ENCODE measurements at places on chromosomes 5 and 9.

- DNase-seq, result no peak
These were observed 72.7 kb upstream of the RANBP3L start for GRCh38 chr5:36374266-36374862.

DNA sequence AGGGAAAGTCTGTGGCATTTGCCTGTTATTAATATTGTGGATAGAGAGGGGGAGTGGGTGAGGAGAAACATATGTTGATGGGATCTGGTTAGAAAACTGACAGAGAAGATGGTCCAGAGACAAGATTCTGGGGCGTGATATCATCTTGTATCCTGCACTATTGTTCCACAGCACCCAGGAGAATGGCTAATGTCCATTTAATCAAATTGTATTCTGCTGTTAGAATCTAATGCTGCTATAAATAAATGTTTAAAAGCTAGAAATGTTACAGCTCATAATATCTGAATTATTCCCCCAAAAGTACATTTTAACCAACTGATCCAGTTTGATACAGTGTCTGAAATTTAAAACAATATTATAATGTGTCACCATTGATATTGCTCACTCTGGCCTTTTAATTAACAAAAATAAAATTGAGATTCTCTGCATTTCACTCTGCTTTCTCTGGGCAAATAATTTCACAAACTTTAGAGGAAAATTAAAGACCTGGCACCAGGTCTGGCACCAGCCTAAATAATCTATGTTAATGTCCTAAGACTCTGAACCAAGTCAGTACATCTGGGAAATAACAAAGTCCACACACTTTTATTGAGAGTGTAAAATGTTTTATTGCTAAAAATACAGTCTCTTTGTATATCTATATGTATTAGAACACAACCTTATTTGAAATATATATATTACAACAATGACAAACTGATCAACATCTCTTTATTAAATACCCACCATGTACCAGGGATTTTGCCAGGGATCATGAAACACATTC is 18.8 kb downstream of the HTR4 start:
- no peak for DNase-seq

- DNase-seq, result no peak
These were observed 244.5 kb downstream of the NR3C1 start for GRCh38 chr5:143159031-143159430.

DNA sequence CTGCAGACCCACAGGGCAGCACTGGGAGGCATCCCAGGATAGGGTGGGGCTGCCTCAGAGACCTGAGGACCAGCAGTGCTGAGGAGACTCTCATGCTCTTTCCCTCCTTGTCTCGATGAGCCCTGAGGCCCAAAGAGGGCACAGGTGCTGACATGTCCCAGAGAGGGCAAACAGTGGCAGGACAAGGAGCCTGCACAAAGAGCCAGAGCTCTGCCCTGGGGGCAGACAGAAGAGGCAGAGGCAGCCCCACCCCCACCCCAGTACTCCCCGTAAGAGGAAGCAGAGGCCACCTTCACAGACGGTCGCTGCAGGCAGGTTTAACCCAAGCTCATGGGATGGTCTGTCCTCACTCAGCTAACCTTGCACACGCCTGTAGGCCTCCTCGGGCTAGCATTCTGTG is 29.4 kb upstream of the TTLL11 start:
- no peak for DNase-seq

GRCh38 chr9:6873857-6874256 is 116.1 kb downstream of the KDM4C start:
- DNase-seq, result no peak
